ENCODE measurements at places on chromosomes 5 and 9. TPM values are rescaled to one million over a fixed set of nuclear protein-coding genes. Genes with fewer than 3 reads are reported as not detected.

The ADGRV1 gene
- 0.18 TPM for total RNA-seq

The ZNF608 gene
- total RNA-seq = 20.4 TPM

The RMRP gene
- total RNA-seq = 966 TPM

The WDR31 gene
- total RNA-seq = 2.4 TPM

The MAN1B1 gene
- total RNA-seq = 50.8 TPM

The SLC4A9 gene
- total RNA-seq = not detected

The GNE gene
- 23.8 TPM for total RNA-seq

The ITGA2 gene
- 171 TPM for total RNA-seq

The DEPDC1B gene
- 1.2 TPM for total RNA-seq

The LRRC19 gene
- not detected for total RNA-seq

The ENTPD2 gene
- not detected for total RNA-seq

The KIF24 gene
- 0.74 TPM for total RNA-seq

The SLC34A3 gene
- not detected for total RNA-seq

The ANKRD33B gene
- 8.3 TPM for total RNA-seq

The GRXCR2 gene
- total RNA-seq = not detected

The DDX46 gene
- total RNA-seq = 69.7 TPM

The GRM6 gene
- not detected for total RNA-seq

The MGAT4B gene
- total RNA-seq = 106 TPM

The TRIM7 gene
- total RNA-seq = 0.74 TPM

The FAM114A2 gene
- total RNA-seq = 34.7 TPM

The FBLL1 gene
- total RNA-seq = not detected

The F2RL2 gene
- total RNA-seq = 18.6 TPM

The TAF1L gene
- not detected for total RNA-seq

The CCL28 gene
- 5.1 TPM for total RNA-seq

The TXNDC15 gene
- total RNA-seq = 39.9 TPM

The CCT5 gene
- 168 TPM for total RNA-seq

The LMAN2 gene
- total RNA-seq = 116 TPM

The MACIR gene
- 13.8 TPM for total RNA-seq

The PDLIM4 gene
- 37.3 TPM for total RNA-seq

The SLC25A2 gene
- total RNA-seq = 0.72 TPM

The PCDHA5 gene
- 0.08 TPM for total RNA-seq

The PCDHGA1 gene
- total RNA-seq = 0.90 TPM

The SHC3 gene
- 26.5 TPM for total RNA-seq

The ARSB gene
- total RNA-seq = 32.7 TPM

The SAXO1 gene
- total RNA-seq = 0.18 TPM

The PLCXD3 gene
- total RNA-seq = 13.0 TPM

The GABRB2 gene
- not detected for total RNA-seq

The WHRN gene
- total RNA-seq = 2.1 TPM

The JAKMIP2 gene
- total RNA-seq = 1.4 TPM

The FOXD4 gene
- total RNA-seq = 0.27 TPM

The EGFLAM gene
- 0.08 TPM for total RNA-seq

The OR1J1 gene
- total RNA-seq = not detected

The SLC6A19 gene
- total RNA-seq = not detected

The CXCL14 gene
- 0.18 TPM for total RNA-seq

The ZNF454 gene
- total RNA-seq = 0.18 TPM

Data from fibroblast of the aortic adventitia (primary cell).